ENCODE measurements at places on chromosomes 16 and 17.

GRCh38 chr16:7074715-7075114 lies 257.9 kb upstream of the RBFOX1 start:
- DNase-seq: no peak

GRCh38 chr16:50318796-50319578 lies 49.8 kb downstream of the BRD7 start:
- DNase-seq: no peak

DNA sequence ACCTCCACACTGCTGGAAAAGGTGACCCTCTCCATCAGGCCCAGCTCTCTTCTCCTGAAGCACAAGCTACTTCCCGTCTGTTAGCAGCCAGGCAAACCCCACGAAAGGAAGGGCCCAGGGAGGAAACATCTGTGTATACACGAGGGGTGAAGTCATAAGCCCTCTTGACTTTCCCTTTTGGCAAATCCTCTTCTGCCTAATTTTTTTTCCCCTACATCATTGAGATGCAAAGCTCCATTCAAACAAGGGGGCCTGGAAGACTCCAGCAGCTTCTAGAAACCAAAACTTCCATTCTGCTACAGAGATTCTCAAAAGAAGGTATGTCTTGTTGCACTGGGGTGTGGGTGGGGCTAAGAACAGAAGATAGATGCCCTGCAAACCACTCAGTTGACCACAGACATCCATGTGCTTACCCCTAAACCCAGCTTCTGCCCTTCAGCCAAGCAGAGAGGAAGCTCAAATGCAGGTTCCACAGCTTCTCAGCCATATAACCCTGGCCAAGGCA lies 145.6 kb upstream of the RCVRN start:
- DNase-seq: peak; percentile 28

DNA sequence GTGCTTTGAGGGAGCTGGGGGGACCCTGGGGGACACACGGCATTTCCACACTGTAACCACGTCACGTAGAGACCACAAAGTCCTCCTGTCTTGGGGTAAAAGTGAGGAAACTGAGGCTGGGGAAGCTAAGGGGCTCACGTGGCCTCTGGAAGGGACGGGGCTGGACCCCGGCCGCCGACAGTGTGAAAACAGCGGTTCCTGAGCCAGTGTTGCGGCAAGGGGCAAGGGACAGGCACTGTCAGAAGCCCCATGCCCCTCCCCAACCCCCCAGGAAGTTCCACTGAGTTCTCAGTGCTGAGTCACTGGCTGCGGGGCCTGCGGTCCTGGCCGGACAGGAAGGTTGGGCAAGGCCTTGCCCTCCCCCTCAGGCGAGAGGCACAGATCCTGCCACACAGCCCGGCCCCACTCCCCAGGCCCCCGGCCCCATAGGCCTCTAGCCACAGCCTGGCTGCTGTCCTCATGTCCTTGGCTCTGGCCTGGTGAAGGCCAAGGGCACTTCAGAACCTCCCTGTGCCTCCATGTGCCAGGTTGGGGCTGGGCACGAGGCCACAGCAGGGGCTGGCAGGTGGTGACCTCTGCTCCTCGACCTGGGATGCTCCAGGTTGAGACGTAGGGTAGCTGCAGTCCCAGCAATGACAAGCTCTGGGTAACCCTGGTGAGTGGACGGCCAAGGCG lies 5.0 kb upstream of the CCDC57 start:
- peak; percentile 94 for DNase-seq

GRCh38 chr16:67613808-67614207 lies 31.1 kb upstream of the CARMIL2 start:
- no peak for DNase-seq

DNA sequence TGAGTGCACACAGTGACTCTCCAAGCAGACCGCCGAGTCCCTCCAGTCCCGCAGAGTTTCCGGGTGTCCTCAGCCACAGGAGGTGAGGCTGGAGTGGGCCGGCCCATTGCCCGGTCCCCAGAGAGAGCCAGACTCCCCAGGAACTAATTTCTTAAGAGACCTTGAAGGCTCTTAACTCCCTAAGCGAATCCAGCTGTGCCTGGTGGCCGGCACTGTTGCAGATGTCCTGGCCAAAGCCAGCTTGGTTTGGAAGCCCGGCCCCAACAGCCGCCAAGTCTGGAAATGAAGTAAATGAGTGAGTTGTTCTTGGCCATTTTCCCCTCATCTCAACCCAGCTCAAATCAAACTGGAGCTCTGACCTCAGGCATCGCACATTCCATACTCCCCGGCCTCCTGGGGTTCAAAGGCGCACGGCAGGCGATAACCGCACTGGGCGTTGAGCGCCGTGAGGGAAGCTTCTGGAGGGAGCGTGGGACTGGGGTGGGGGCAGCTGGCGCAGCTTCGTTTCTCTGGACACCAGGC lies 42.0 kb downstream of the CMIP start:
- DNase-seq: peak; percentile 67

DNA sequence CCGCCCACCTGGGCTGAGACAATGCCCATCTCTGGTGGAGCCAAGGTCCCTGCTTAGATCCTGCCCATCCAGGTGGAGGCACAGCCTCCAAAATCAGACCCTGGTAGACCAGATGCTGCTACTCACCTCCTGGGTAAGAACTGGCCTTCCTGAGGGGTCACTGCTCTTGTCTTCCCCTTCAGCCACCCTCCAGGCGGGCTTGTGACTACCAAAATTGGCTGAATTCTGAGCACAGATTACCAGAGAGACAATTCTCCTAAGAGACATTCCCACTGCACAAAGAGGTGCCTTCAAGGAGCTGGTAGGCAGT lies 10.9 kb downstream of the MMP2 start:
- DNase-seq: no peak

DNA sequence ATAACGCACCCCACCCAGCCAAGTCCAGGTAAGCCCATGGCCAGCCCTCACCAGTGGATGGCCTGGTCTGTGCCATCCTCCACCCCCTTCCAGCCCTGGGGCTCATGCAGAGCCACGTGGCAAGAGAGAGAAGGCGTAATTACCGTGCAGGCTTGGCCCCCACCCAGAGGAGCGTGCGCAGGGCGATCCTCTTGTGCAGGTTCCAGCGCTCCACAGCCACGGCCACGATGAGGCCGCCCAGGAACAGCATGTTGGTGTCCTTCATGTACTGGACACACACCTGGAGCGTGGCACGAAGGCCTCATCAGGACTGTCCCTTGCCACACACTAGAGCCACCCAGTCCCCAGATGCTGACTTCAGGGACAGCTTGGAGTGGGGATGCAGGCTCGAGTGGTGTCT lies 6.7 kb downstream of the SLC13A5 start:
- DNase-seq: no peak

- DNase-seq: no peak
Observed at GRCh38 chr16:11536104-11536866, 50.4 kb downstream of the LITAF start.

DNA sequence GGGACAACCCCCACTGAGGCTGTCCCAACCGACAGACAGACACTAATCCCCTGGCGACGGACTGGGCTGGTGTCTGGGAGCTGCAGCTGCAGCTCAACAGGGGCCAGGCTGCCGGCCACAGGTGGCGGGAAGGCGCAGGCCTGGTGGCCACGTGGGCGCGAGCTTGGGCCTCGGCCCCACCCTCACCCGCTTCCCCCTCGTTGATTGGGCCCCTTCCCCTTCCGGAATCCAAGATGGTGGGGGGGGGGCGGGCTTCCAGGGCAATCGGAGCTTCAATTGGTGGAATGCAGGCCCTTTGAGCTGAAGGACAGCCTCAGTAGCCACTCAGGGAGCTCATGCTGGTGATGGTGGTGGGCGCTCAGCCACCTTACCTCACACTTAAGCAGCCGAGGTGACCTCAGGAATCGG lies 8.7 kb upstream of the TBX4 start:
- no peak for DNase-seq

GRCh38 chr16:48555597-48556242 lies 54.3 kb downstream of the N4BP1 start:
- no peak for DNase-seq

GRCh38 chr16:88766975-88767374 lies 18.0 kb downstream of the PIEZO1 start:
- no peak for DNase-seq

- DNase-seq: no peak
Observed at GRCh38 chr16:79815049-79815448, 214.5 kb upstream of the MAF start.

DNA sequence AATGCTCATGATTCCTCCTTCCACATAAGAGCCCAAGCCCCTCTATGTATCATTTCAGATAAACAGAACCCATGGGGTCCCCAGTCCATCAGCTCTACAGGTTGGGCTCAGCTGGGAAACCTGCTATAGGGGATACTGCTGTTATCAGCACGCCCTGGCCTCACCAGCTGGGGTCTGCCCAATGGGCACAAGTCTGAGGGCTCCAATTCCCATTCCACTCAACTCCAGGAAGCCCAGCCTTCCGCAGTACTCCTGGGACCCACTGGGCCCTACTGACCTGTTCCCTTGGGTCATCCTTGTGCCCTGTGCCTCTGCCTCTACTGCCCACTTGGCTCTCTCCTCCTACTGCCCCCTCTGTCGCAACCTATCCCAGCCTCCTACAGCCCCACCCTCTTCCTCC lies 16.2 kb upstream of the XYLT2 start:
- DNase-seq: no peak

DNA sequence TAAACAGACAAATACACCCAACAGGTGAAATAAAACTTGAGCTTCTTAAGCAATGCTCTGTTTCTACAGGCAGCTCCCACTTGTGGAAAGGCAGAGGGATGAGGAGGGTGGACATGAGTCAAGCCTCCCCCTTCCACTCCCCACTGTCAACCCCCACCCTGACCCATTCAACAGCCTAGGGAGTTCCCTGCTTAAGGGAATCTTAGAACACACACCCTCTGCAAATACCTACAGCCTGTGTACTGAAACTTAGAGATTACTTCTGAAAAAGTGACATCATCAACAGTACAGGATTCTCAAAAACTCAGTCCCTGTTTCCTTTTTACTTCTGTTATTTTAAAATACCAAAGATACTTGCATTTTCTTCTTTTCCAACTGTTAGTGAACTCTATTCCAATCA lies 345.4 kb downstream of the SOX9 start:
- peak; percentile 75 for DNase-seq

- peak; percentile 98 for DNase-seq
Observed at GRCh38 chr17:30433514-30433913, 43.7 kb upstream of the GOSR1 start.
